ENCODE measurements at places on chromosomes 4 and X. TPM values are rescaled to one million over a fixed set of nuclear protein-coding genes. Genes with fewer than 3 reads are reported as not detected.

The GDI1 gene
- total RNA-seq, result 67.5 TPM

The TRPC3 gene
- 0.29 TPM for total RNA-seq

The SLC38A5 gene
- 48.9 TPM for total RNA-seq

The GEMIN8 gene
- 17.0 TPM for total RNA-seq

The OTC gene
- not detected for total RNA-seq

The EPHA5 gene
- 0.59 TPM for total RNA-seq

- no peak for DNase-seq
These were observed 452.0 kb downstream of the SPRY1 start for GRCh38 chr4:123848606-123849005.

GRCh38 chr4:75042601-75043208 lies 109.8 kb downstream of the PARM1 start:
- DNase-seq, result no peak

DNA sequence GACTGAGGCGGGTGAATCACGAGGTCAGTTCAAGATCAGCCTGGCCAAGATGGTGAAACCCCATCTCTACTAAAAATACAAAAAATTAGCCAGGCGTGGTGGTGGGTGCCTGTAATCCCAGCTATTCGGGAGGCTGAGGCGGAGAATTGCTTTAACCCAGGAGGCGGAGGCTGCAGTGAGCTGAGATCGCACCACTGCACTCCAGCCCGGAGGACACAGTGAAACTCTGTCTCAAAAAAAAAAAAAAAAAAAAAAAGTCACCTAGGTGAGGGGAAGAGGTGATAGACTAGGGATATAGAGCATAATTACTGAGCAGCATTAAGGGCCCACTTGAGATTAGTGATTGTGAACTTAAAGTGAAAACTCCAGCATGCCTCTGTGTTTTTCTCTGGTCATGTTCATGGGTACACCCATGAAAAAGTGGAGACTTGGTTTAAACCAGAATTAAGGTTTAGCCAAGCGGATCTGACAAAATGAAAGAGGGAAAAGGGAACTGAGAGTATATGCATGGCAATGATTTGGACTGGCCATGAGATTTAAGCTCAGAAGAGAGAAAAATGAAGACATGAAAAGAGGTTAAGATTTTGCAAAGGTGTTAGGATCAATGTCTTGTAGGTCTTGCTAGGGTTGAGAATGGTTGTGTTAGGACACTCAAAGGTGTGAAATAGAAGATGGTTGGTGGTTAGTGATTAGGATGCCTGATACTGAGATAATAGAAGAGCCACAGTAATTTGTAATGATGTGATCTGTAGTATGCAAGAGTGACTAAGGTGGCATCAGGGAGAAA lies 105.0 kb downstream of the RAB28 start:
- DNase-seq, result no peak

DNA sequence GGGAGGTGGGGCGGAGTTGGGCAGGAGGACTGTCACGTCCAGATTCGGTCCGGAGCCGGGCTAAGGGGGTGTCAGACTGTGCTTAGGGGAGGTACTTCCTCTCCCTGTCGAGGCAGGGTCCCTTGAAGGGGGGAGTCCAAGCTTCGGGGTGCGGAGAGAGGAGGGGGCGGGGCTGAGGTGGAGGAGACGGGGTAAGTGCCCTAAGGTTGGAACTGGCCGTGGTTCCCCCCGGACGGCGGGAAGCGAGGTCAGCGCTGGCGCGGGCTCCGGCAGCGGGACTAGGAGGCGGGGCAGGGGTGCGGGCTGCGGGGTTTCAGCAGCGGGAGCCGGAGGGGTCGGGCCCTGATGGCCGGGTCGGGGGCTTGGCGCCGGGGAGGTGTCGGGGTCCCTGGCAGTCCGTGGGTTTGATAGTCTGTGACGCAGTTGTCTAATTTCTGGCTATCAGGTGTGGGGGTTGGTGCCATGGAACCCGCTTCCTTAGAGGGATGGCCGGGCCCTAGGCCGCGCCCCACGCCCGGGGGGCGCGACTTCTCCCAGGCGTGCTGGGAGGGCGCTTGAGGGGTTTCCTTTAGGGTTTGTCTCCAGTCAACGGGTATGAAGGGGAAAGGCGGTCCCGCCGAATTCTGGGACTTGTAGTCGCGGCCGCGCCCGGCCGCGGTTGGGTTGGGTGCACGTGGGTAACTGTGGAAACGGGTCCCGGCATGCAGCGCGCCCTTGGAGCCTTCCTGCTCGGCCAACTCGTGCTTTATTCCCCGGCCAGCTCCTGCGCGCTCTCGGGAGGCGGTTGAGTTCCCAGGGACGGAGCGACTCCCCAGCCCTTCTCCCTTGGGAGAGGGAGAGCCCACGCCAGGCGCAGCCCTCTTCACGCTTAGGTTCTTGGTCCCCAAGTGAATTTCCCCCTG lies 1.5 kb downstream of the DCUN1D4 start:
- DNase-seq, result peak; percentile 96

- DNase-seq, result no peak
These were observed 28.1 kb upstream of the GPC3 start for GRCh38 chrX:134013524-134013923.

- DNase-seq, result no peak
These were observed 72.4 kb downstream of the IL21 start for GRCh38 chr4:122548452-122548851.

GRCh38 chr4:86048426-86048825 lies 311.4 kb downstream of the MAPK10 start:
- DNase-seq, result no peak

DNA sequence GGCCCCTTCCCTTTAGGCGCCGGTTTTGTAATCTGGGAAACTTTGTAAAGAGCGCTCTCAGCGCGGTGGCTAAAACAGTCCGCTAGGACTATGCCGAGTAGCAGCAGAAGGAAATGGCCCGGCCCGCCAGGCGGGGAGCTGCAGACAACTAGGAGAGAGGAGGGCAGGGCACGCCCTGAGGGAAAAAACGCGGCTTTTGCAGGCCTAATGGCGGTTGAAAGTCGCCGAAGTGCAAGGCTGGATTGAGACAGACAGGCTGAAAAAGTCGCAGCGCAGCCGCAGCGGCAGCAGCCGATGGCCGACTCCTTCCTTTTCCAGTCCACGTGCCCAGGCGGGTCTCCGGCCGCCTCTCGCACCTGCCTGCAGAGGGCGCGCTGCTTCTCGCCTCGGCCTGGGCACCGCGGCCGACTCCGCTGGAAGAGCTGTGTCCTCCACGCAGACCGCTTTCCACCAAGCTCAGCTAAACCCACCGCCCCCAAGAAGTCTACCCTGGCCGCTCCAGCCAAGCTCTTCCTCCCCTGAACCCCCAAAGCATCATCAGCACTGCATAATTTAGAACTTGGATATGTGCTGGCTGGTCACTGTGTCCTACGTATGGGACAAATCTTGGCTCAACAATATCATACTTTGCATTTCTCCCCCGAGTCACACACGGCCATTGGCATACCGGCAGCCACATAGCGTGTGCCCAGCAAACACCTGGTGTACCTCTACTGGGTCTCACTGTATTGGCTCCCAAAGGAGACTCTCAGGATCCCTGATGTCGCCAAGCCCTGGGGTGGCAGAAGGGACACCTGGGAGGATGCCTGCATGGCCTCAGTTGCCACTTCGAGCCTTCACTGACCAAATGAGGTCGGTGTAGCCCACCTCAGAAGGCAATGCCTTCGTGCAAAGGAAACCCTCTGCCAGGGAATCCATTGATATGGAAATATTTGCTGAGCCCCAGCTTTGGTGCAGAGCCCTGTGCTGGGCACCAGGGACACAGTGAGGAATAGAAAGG lies 14.5 kb downstream of the SLC25A5 start:
- DNase-seq, result peak; percentile 92

DNA sequence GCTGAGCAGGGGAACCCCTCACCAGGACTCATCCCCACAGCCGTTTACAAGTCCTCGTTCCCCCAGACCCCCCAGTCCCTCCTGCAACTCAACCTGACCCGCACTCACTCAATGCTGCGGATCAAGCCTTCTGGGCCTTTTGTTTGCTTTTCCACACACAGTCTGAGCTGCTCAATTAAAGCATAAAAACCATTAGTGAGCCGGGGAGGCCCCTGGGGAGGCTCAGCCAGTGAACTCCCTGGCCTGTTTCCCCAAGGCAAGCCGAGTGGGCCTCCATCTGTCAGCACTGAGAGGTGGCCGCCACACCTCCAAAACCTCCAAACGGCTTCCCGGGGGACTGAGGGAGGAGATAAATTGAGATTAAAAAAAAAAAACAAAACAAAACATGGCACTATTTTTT lies 158.5 kb downstream of the SHOX start:
- no peak for DNase-seq

DNA sequence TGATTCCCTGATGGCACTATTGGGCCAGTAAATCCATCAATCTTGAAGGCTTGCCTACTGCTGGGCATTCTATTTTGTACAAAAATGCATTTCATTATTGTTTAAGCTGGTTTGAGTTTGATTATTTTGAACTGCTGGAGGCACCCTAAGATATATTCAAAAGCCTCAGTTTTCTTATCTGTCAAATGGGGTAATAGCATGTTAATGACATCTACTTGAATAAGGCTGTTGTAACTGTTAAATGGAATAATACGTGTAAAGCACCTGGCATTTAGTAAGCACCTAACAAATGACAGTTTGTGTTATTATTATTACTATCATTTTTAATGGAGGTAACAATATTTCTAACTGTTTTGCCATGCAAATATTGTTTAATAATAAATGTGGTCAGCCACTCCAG lies 6.9 kb upstream of the SMIM43 start:
- DNase-seq, result no peak

- no peak for DNase-seq
These were observed 15.9 kb downstream of the SPACA5 start for GRCh38 chrX:48022738-48023137.

GRCh38 chr4:150315691-150316090 lies 237.4 kb downstream of the DCLK2 start:
- DNase-seq, result no peak

GRCh38 chr4:1291091-1291490 lies 1.4 kb downstream of the MAEA start:
- DNase-seq, result no peak

DNA sequence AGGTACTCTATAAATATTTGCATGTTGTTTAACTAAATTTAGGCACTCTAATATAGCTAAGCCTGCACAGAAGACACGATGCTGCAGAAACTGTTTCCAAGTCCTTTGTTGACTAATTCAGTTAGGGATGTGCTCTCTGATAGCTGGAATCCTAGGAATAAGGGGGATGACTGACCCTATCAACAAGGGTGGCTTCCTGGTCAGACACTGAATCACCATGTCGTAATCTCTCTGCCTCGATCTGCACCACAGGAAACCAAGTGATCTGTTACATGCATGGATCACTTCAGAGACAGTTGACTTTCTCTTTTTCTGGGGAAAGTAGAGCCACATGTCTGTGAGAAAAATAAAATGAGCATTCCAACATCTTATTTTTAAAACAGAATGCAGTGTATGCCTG lies 169.1 kb downstream of the GUCY2F start:
- DNase-seq, result no peak

- no peak for DNase-seq
These were observed 276.6 kb downstream of the ANK2 start for GRCh38 chr4:113325876-113326615.

GRCh38 chr4:47415719-47416118 lies 47.8 kb downstream of the COMMD8 start:
- no peak for DNase-seq

GRCh38 chr4:185872747-185873380 lies 60.9 kb upstream of the SORBS2 start:
- DNase-seq, result no peak

DNA sequence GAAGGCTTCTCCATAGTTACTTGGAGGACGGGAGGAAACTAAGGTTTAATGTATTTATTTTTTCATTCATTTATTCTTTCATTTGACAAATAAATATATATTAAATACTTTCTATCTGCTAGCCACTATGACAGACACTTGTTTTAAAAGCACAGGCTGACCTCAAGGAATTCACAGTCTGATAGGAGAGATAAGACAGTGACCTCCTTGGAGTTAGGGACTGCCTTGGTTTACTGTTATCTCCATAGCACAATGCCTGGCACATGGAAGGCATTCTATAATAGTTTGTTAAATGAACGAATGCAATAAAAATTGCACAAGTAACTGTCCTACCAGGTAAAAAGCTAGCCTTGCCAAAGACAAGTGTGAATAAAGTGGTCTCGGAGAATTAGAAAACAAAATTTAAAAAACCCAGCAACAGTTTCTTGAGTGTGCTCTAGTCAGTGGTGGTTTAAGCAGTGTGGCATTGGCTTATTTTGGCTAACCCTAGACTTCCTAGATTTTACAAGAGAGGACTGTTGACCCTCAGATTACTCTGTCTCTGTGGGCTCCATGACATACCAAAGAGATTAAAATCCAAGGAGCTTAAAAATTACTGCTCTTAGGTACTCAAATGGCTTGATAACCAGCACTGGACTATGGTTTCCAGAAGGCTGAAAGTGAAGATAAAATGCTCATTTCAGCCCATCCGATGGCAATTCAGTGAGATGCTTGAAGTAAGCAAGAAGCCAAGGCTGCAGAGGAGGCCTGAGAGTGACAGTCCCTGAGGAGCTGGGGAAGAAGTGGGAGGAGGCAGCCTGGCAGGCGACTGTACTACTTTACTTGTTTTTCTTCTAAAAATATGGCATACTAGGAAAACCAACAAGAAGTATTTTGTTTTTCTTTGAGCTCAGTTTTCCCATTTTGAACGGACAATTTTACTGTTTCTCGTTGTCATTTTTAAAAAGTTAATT lies 9.6 kb downstream of the AFP start:
- DNase-seq, result no peak

DNA sequence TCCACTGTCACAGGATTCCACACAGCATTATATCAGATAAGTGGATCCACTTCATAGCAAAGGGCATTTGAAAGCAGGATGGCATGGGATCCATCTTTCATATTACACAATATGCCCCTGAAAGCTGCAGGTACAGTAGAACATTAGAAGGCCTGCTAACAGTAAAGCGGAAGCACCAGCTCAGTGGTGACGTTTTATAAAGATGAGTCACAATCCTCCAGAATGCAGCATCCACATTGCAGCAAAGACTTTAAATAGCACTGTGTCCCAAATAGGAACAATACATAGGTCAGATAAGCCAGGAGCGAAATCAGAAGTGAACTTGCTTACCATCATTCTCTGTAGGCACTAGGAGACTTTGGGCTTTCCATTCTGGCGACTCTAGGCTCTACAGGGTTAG lies 609.5 kb upstream of the FAT1 start:
- no peak for DNase-seq

GRCh38 chrX:131262200-131262599 lies 26.9 kb downstream of the IGSF1 start:
- no peak for DNase-seq

DNA sequence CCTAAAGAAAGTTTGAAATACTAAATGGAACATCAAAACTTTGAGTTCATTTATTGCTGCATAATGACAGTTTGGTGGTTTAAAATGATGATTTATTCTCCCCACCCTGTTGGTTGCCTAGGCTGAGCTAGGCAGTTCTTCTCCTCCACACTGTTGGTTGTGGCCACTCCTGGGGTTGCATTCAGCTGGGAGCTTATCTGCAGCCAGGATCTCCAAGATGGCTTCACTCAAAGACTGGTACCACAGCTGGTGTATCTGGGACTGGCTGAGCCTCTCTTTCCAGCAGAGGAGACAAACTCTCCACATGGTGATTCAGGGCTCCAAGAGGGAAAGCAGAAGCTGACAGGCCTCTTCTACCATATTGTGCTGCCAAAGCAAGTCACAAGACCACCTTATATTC lies 33.1 kb downstream of the MSL3 start:
- DNase-seq, result no peak
